ENCODE measurements at places on chromosomes 13 and 19.

GRCh38 chr19:41528106-41528505 lies 47.9 kb upstream of the CEACAM21 start:
- DNase-seq: no peak

DNA sequence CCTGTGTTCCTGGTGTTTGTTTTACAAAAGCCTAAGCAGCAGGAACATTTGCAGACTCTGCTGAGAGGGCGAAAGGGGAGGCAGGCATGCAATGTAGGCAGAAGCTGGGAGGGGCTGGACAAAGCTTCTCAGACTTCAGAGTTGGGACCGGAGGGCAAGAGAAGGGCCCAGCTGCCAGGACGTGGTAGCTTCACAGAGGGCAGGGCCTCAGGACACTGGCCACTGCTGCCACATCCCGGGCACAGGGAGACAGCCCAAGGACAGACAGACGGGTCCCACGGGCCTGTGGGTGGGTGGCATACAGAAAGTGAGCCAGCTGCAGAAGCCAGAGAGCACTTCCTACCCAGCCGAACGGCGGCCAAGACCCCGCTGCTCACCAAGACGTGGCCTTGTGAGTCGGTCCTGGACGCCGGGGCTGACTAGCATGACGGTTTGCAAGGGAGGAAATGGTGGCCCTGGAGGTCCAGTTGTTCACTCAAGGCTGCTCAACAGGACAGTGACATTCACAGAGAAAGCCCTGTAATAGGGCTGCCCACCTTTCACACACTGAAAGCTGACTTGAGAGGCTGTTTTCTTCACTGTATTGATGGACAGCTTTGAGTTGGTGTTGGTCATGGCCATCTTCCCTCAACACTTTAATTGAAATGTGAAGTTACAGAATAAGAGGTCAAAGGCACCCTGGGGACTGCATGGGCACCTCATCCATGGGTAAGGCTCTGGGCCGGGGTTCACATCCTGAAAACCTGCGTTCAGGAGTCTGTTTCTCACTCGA lies 23.7 kb upstream of the TFDP1 start:
- DNase-seq: no peak

DNA sequence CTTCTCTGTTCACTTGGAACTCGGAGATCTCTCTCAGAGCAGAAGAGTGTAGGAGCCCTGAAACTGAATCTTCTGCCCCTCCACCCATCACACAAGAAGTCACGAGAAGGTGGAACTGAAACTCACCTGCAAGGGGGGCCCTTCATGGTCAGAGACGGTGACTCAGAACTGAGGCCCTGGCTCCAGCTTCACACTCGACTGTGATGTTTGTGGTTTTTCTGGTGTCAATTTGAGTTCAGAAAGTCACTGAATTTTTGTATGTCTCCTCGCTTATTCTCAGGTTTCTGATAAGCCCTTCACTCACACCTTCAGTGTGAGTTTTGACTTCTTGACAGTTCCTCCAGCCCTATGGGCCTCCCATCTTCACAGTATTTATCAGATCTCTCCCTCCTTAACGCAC lies 23.1 kb downstream of the SIGLEC5 start:
- no peak for DNase-seq

GRCh38 chr13:46492946-46493345 lies 60.0 kb upstream of the LRCH1 start:
- no peak for DNase-seq

- no peak for DNase-seq
Observed at GRCh38 chr19:29096896-29097295, 116.1 kb downstream of the UQCRFS1 start.

- DNase-seq: no peak
Observed at GRCh38 chr19:46901701-46902401, 41.1 kb downstream of the ARHGAP35 start.

DNA sequence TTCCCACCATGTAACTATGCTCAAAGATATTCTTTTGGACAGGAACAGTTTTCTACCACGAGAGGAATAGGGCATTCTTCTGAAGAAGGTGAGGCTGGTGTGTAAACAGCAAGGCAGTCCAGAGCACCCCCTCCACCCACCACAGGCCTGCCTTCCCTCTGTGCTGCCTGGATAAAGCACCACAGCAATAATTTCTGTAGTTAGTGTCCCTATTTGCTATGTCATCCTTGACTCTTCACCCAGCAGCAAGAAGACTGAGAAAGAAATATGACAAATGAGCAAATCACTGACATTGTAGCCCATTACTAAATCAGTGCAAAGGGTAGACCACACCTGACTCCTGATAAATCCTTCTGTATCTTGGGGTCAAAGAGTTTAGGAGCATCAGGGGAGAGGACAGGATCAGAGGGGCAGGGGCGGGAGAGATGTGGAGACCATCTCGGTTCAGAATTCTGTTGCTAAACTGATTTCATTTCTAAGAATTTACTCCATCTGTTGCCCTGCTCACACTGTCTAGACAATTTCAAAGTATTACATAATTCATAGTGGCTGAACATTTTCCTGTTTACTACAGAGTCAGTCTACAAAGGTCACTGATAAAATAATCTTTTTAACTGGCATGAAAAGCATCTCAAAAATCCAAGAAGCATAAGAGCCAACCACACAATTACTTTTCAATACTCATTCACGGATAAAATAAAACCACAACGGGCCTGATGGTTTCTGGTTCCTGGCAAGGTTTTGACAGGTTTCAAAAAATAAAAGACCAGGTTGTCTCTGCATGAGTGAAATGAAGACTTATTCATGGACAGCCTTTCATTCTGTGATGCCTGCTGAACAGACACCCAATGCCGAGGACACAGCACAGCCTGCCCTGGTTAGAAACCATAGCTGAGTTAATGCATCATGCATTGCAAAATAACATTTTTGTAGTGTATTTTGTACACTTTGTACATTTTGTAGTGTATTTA lies 88.4 kb upstream of the IRS2 start:
- DNase-seq: no peak

GRCh38 chr13:114102131-114102520 lies 30.3 kb downstream of the RASA3 start:
- DNase-seq: no peak
